Nephron progenitor cell (in vitro differentiated cells): ENCODE measurements at places on chromosomes 7 and 10.
A peak's percentile ranks its signal among the peaks of the same experiment; 100 is the strongest.

- no peaks in the 10 kb centered on the region for H3K27me3 ChIP-seq
- no peak overlapping the region for H3K27ac ChIP-seq
- DNase-seq = peak; percentile 8
- no peaks in the 10 kb centered on the region for H3K36me3 ChIP-seq
- peaks cover 32% of the 10 kb centered on the region for H3K4me1 ChIP-seq
- no peak overlapping the region for H3K4me3 ChIP-seq
Observed at GRCh38 chr7:23893942-23894891, 184.2 kb downstream of the STK31 start.

- peaks cover 4% of the 10 kb centered on the region for H3K27me3 ChIP-seq
- no peak overlapping the region for H3K27ac ChIP-seq
- no peak overlapping the region for H3K4me3 ChIP-seq
- no peaks in the 10 kb centered on the region for H3K36me3 ChIP-seq
- no peak for DNase-seq
Observed at GRCh38 chr10:89845541-89846280, 144.3 kb downstream of the KIF20B start.

- peaks cover 51% of the 10 kb centered on the region for H3K4me1 ChIP-seq
- H3K4me3 ChIP-seq = peak overlapping the region; percentile 91
- peaks cover 16% of the 10 kb centered on the region for H3K36me3 ChIP-seq
- H3K27ac ChIP-seq = no peak overlapping the region
Observed at GRCh38 chr7:55570939-55571338, 1.4 kb downstream of the VOPP1 start.

- H3K27ac ChIP-seq = no peak overlapping the region
- no peak overlapping the region for H3K4me3 ChIP-seq
- no peaks in the 10 kb centered on the region for H3K36me3 ChIP-seq
Observed at GRCh38 chr10:97102441-97102840, 83.3 kb downstream of the SLIT1 start.

DNA sequence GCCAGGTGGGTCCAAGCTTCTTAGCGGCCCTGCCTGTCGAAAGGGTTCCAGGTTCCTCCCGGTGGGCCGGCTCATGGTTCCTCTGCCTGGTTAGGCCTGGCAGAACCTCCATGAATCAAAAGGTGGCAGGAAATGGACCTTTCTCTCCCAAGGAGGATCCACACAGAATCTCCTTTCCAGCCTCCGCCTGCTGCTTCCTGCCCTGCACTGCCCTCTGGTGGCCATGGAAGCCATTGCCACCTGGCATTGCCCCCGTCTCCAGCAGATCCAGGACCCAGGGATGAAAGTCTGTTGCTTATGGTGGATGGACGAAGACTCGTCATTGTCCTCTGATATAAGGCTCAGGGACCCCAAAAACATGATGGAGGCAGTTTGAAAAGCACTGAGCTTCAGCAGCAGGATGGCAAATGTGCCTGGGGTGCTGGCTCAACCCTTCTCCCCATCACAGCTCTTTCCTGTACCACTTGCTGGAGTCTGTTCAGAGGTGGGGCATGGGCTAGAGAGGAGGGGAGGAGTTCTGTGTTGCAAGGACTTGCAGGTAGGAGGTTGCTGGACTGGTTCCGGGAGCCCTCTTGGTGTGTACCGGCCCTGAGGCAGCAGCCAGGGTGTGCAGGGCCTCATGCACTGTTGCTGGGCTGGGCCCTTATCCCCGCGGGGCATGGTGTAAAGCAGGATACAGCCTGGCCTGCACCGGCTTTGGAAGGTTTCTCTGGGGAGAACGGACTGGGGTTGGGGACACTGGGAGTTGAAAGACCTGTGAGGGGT lies 11.3 kb upstream of the INMT start:
- H3K4me1 ChIP-seq = peaks cover 27% of the 10 kb centered on the region
- H3K36me3 ChIP-seq = no peaks in the 10 kb centered on the region
- H3K27ac ChIP-seq = no peak overlapping the region
- H3K27me3 ChIP-seq = peaks cover 17% of the 10 kb centered on the region
- H3K4me3 ChIP-seq = no peak overlapping the region

GRCh38 chr7:1160670-1161021 lies 650 bp upstream of the ZFAND2A start:
- H3K4me1 ChIP-seq = peaks cover 37% of the 10 kb centered on the region
- H3K27me3 ChIP-seq = no peaks in the 10 kb centered on the region
- DNase-seq = no peak
- H3K36me3 ChIP-seq = no peaks in the 10 kb centered on the region
- H3K27ac ChIP-seq = no peak overlapping the region

DNA sequence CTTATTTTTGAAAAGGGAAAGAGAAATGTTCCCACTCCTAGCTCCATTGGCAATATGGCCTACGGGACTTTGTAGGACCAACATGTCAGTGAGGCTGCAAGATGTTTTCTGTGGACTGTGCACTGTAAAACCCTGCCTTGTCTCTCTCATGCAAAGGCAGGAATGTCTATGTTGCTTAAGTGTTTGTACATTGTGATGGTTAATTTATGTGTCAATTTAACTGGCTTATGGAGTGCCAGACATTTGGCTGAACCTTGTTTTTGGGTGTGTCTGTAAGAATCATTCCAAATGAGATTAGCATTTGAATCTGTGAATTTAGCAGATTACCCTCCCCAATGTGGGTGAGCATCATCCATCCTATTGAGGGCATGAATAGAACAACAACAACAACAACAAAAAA lies 4.1 kb upstream of the PCLO start:
- peaks cover 9% of the 10 kb centered on the region for H3K27me3 ChIP-seq
- no peak overlapping the region for H3K27ac ChIP-seq
- no peaks in the 10 kb centered on the region for H3K36me3 ChIP-seq
- no peak for DNase-seq

GRCh38 chr10:63236113-63236935 lies 103.2 kb downstream of the NRBF2 start:
- DNase-seq = no peak
- H3K4me1 ChIP-seq = no peaks in the 10 kb centered on the region
- H3K27me3 ChIP-seq = no peaks in the 10 kb centered on the region
- H3K27ac ChIP-seq = no peak overlapping the region
- H3K36me3 ChIP-seq = peaks cover 23% of the 10 kb centered on the region
- H3K4me3 ChIP-seq = no peak overlapping the region

- H3K27me3 ChIP-seq = peaks cover 18% of the 10 kb centered on the region
- H3K27ac ChIP-seq = no peak overlapping the region
- peaks cover 22% of the 10 kb centered on the region for H3K36me3 ChIP-seq
- no peak overlapping the region for H3K4me3 ChIP-seq
- H3K4me1 ChIP-seq = no peaks in the 10 kb centered on the region
- DNase-seq = no peak
Observed at GRCh38 chr10:119705434-119705831, 20.4 kb upstream of the INPP5F start.
